Activated CD8-positive, alpha-beta memory T cell treated with anti-CD3 and anti-CD28 coated beads, Interleukin-2, amount 10 ng/mL, durations not matched to agents 7 days and 5 days (primary cell): ENCODE measurements at places on chromosomes 2 and 18.

DNA sequence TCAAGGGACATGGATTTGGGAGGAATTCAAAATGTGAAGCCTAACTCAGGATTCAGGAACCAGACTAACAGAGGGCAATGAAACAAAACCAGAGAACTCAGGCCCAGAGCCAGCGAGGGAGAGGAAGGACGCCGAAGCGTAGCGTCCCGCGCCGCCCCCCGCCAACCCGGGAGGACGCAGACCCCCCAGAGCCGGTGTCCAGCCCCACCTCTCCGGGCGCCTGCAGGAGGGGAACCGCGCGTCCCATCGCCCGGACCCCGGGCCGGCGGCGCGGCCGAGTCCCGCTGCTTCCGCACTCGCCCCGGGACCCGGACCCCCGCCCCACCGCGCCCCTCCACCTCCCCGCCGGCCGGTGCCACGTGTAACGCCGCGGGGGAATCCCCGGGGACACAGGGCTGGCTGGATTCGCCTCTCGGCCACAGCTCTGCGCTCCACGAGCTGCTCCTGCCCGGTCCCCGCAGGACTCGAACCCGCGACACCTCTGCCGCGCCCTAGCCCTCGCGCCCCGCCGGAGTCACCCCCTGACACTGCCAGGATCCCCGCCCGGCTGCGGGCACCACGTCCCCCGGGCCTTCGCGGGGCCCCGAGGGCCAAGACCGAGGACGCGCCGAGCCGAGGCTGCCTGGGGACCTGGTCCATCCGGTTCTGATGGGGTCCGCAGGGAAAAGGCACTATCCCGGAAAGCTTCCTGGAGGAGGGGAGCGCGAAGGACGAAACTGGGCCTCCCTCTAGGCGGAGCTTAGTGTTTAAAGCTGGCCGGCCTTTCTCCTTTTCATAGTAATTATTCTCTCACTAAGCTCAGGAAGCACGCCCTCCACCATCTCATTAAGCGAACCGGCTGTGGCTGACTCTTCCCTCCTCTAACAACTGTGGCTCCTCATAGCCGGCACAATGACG, 40.4 kb upstream of the FAM124B start:
- DNase-seq = no peak

DNA sequence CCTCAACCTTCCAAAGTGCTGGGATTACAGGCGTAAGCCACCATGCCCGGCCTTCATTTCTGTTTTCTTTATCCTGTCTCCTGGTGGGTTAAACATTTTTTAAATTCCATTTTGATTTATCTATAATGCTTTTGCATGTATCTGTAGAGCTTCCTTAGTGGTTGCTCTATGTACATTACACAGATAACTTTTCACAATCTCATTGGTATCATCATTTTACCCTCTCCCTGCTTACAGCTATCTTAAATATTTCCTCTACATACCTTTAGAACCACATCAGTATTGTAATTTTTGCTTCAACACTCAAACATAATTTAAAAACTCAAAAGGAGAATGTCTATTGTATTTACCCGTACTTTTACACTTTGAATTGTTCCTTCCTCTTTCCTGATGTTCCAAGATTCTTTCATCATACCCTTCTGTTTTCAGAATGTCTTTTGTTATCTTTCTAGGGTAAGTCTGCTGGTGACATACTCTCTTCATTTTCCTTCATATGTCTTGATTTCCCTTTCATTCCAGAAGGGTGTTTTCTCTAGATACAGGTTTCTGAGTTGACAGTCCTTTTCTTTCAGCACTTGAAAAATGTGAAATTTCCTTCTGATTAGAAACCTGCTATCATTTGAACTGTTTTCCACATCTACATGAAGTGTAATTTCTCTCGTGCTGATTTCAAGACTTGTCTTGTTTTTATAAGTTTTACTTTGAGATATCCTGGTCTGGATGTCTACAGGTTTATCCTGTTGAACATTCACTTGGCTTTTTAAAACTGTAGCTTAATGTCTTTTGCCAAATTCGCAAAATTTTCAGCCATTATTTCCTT, 21.9 kb downstream of the PPP3R1 start:
- DNase-seq = no peak

DNA sequence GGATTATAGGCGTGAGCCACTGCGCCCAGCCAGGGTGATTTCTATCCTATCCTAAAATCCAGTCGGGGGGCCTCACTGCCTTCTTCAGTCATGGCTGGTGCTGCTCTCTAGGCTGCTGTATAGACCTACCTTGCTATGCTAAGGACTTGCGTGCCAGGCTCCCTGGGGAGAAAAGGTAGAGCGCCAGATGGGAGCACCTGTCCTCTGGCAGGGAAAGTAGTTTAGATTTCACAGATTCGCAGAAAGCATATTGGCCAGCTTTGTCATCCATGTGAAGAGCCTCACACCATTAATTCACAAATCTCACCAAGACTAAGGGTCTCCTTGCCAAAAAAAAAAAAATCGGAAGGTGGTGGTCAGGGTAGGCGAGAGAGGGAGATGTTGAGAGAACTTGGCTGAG, 217.6 kb downstream of the ATAD2B start:
- no peak for DNase-seq

GRCh38 chr18:24232800-24233199, 93.9 kb downstream of the CABYR start:
- no peak for DNase-seq

- peak; percentile 69 for DNase-seq
Observed at GRCh38 chr2:65436824-65437221, 4.4 kb upstream of the SPRED2 start.

- no peak for DNase-seq
Observed at GRCh38 chr2:71689393-71689792, 236.0 kb downstream of the DYSF start.

GRCh38 chr2:43877782-43878464, 39.2 kb downstream of the ABCG8 start:
- DNase-seq = peak; percentile 82
